ENCODE measurements at places on chromosomes 4 and X.

GRCh38 chrX:56228914-56229313 lies 3.2 kb upstream of the KLF8 start:
- no peak for DNase-seq

- no peak for DNase-seq
Measured at GRCh38 chr4:38204339-38205035, 244.3 kb downstream of the PTTG2 start.

- DNase-seq, result no peak
Measured at GRCh38 chr4:21949073-21949457, 493 bp upstream of the KCNIP4 start.

- DNase-seq, result no peak
Measured at GRCh38 chr4:153233761-153234371, 29.6 kb downstream of the TRIM2 start.

DNA sequence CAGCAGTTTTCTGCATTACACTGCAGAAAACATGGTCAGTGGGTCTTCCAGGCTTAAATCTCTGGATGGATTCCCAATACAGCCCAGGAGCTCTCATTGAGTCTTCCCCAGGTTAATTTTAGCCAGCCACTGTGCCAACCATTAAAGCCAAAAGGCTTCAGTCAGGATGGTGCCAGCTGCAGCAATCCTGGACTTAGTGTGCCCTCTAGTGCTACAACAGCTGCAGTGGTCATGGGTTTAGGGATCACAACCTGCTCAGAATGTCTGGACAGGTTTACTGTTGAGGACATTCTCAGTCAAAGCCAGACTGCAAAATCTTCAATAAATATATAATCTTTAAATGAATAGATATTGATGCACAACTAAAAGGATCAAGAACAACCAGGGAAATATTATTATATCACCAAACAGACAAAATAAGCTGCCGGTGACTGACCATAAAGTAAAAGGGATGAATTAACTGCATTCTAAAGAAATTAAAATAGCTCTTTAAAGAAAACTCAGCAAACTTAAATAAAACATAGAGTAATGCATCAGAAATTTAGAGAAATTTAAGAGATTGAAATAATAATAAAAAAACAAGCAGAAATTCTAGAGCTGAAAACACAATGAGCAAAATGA lies 639.9 kb downstream of the SPOCK3 start:
- no peak for DNase-seq

DNA sequence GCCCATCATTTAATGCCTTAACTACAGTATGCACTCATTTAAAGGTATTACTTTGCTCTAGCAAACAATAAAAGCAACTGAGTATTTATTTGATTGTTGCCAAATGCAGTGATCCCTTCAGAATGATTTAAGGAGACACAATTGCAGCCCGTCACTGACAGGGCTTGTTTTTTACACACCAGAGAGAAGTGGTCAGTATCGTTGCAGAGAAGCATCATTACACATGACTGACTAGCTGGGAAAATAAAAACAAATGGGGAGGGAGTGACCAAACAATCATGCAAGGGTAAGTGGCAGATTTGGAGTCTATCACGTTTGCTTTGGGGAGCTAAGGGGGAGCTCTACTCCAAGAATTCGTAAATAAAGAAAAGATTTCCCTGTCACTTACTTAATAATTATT lies 1685.3 kb upstream of the TENM3 start:
- no peak for DNase-seq

GRCh38 chrX:154123241-154124219 lies 20.5 kb upstream of the OPN1LW start:
- no peak for DNase-seq

- DNase-seq, result no peak
Measured at GRCh38 chr4:139768366-139768765, 102.7 kb downstream of the MGST2 start.

DNA sequence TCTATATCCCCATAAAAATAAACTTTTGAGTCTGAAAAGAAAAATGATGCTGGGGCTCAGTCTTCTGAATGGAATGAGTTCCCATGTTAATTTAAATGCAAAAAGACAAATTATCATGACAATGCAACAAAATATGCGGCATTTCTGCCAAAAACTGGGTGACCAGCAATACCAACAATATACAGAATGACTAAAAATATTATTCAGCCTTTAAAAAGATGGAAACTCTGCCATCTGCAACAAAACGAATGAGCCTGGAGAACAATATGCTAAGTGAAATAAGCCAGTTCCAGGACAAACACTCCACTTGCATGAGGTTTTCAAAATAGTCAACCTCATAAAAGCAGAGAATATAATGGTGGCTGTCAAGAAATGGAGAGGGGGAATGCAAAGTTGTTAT lies 558.5 kb downstream of the IL15 start:
- no peak for DNase-seq

- no peak for DNase-seq
Measured at GRCh38 chrX:94256396-94256795, 582.4 kb downstream of the FAM133A start.

- DNase-seq, result peak; percentile 28
Measured at GRCh38 chr4:123564758-123565346, 168.3 kb downstream of the SPRY1 start.

- DNase-seq, result no peak
Measured at GRCh38 chr4:142264961-142265360, 581.1 kb downstream of the INPP4B start.

- DNase-seq, result no peak
Measured at GRCh38 chr4:80521438-80521837, 185.9 kb downstream of the CFAP299 start.

DNA sequence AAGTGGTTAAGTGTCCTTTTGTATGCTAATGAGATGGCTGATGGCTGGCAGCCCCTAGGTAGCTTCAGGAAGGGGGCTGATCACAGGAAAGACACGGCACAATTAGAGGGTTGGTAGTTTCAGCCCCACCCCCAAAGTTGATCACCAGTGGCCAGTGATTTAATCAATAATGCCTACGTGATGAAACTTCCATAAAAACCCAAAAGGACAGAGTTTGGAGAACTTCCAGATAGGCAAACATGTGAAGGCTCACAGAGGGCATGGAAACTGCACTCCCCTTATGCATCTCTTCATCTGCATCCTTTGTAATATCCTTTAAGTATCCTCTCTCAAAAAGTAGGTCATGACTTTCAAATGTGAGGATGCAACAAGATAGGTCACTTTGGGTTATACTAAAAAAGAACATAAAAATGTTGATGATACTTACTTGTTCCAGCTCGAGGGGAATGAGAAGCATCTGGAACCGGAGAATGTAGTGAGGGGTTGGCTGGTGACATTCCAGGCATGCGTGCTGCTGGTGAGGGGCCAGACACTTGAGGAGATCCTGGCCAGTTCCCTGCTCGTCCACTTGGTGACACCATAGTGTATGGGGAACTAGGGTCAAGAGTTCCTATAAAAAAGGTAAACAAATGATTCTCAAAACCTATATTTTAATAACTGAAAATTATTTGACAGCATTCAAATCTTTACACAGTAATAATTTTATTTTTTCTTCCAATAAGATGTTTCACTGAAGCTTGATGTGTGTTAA lies 16.7 kb upstream of the CXorf38 start:
- no peak for DNase-seq

- DNase-seq, result no peak
Measured at GRCh38 chrX:153517946-153518834, 748 bp downstream of the ATP2B3 start.

GRCh38 chrX:148728901-148729300 lies 228.5 kb downstream of the AFF2 start:
- DNase-seq, result no peak

DNA sequence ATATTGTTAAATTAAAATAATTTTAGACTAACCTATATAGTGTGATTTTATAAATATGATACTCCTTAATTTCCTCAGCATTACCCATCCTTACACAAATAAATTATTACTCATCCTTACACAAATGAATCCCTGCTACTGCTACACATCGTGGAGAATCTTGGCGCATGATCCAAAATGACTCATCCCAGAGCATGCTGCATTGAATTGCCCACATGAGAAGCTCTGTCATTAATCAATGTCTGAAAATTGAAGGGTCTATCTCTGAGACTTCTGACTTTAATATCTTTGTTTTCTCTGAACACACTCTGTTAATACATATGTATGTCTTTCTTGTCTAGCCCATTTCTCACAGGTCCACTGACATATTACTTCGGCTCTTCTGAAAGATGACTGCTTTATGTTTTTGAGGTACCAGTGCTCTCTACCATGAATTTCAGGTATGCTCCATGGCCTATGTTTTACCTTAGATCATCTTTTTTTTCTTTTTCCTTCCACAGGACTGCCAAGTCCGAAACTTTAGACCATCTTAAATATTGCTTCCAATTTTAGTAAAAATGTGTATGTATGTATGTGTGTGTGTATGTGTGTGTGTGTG lies 15.7 kb upstream of the DUSP21 start:
- no peak for DNase-seq

DNA sequence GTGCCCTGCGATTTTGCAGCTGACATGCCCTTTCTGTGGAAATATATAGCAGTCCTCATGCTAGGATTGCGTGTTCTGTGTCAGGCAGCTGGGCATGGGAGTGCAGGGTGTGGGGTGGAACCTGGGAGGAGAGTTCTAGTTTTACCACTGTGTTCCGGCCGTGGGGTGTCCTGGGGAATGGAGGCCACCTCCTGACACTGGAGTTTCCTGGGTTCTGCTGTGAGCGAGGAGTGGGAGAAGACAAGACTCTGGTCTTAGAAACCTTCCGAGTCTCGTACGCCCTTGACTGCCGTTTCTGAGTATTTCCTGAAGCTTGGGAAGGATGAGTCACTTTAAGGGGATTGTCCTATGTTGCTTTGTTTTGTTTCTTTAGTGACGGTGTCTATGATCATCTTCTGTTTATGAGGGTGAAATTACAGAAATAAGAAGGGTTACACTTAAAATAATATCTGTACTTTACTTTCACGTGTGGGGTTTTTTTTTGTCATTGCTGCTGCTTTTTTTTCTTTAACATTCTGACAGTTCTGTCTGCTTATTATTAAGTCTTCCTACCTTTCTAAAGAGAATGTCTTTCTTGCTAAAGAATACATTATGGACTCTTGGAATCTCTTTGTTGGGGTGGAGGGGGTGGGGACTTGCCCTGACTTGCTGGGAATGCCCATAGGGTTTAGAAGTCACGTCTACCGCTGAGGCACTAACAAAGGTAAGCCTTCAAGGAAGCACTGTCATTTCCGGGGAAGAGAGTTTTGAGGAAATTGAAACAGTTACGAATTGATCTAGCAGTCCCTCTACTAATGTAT lies 19.1 kb downstream of the CD99 start:
- no peak for DNase-seq

- DNase-seq, result no peak
Measured at GRCh38 chrX:30039768-30040167, 175.6 kb upstream of the MAGEB2 start.

- DNase-seq, result no peak
Measured at GRCh38 chr4:102031406-102031805, 240.9 kb downstream of the BANK1 start.

DNA sequence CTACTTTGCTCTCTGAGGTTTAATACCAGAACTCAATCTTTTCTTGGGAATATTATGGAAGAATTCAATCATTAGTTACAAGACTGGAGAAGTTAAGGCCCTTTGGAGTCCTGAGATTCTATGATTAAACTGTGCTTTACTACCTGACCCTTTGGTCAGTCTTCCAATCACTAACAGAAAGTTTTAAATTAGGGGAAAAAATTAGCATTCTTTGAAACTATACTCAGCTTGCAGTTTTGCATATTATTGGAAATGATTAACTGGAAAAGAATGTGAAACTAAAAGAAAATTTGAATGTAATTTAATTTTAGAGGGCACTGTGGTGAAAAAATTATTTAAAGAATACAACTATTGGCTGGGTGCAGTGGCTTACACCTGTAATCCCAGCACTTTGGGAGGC lies 18.7 kb upstream of the GPR34 start:
- no peak for DNase-seq

DNA sequence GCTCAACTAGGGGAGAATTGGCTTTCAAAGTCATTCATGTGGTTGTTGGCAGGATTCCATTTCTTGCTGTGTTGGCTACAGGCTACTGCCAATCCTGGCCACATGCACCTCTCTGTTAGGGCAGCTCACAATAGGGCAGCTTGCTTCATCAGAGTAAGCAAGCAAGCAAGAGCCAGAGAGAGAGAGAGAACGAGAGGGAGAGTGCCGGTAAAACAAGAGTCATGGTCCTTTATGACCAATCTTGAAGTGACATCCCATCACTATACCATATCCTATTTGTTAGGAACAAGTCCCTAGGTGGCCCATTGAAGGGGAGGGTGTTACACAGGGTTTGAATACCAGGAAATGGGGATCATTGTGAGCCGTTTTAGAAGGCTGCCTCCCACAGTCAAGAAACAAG lies 33.0 kb upstream of the TLR2 start:
- no peak for DNase-seq

- DNase-seq, result no peak
Measured at GRCh38 chr4:59960143-59960542, 1240.0 kb upstream of the ADGRL3 start.

- no peak for DNase-seq
Measured at GRCh38 chr4:75671802-75672421, 1.3 kb downstream of the G3BP2 start.

DNA sequence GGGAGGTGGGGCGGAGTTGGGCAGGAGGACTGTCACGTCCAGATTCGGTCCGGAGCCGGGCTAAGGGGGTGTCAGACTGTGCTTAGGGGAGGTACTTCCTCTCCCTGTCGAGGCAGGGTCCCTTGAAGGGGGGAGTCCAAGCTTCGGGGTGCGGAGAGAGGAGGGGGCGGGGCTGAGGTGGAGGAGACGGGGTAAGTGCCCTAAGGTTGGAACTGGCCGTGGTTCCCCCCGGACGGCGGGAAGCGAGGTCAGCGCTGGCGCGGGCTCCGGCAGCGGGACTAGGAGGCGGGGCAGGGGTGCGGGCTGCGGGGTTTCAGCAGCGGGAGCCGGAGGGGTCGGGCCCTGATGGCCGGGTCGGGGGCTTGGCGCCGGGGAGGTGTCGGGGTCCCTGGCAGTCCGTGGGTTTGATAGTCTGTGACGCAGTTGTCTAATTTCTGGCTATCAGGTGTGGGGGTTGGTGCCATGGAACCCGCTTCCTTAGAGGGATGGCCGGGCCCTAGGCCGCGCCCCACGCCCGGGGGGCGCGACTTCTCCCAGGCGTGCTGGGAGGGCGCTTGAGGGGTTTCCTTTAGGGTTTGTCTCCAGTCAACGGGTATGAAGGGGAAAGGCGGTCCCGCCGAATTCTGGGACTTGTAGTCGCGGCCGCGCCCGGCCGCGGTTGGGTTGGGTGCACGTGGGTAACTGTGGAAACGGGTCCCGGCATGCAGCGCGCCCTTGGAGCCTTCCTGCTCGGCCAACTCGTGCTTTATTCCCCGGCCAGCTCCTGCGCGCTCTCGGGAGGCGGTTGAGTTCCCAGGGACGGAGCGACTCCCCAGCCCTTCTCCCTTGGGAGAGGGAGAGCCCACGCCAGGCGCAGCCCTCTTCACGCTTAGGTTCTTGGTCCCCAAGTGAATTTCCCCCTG lies 1.5 kb downstream of the DCUN1D4 start:
- peak; percentile 55 for DNase-seq

GRCh38 chrX:46310815-46311497 lies 234.3 kb downstream of the ZNF674 start:
- DNase-seq, result no peak

DNA sequence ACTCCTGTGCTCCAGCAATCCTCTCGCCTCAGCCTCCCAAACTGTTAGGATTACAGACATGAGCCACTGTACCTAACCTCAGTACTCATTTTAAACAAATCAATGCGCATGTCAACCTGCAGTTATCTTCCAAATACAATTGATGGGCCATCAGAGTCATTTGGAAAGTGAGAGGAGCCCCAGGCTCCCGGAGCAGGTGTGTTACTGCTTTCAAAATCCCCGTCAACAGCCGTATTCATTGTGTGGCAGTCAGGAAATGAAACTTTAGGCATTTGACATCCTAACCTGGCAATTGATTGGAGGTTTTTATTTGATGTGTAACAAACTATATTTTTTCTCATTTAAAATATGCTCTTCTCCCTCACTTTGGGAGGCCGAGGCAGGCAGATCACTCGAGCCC lies 623.6 kb upstream of the TENM3 start:
- no peak for DNase-seq
